ENCODE measurements at places on chromosomes 7 and 10.

- DNase-seq = peak; percentile 13
These were observed 202.1 kb downstream of the PRPF18 start for GRCh38 chr10:13788711-13789447.

DNA sequence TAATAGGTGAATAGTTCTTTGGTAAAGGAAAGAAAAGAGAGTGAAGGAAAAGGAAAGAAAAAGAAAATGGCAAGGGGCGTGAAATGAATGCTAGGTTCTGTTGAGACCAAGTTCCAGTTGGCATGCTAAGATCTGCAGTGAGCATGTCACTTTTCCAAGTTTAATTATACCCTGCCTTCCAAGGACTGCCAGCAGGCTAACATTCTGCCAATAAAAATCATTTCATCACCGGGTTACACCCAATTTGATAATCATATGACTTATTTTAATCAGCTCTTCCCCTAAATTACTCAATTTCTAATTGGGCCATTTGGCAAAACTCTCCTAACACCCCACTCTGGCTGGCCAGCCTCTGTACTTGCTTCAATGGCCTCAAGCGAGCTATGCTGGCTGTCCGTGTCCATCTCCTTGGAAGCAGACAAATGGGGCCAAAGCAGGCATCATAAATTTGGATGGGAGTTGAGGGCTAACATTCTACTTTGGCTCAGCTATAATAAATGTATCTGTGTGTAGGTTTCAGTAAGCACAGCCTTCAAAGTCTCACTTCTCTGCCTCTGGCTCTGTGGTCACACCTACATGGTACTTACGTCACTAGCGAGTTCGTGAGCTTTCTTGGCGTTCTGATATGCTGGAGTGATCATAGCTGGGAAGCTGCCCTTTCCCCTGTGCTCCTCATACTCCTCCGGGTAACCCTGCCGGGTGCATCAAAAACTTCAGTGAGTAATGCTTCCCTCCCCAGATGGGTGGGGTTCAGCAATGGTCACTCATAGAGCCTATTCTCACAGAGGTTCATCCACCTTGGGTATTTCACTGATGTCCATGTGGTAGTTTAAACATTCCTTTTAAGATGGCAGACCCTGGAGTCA, 17.3 kb downstream of the NRAP start:
- DNase-seq = no peak

DNA sequence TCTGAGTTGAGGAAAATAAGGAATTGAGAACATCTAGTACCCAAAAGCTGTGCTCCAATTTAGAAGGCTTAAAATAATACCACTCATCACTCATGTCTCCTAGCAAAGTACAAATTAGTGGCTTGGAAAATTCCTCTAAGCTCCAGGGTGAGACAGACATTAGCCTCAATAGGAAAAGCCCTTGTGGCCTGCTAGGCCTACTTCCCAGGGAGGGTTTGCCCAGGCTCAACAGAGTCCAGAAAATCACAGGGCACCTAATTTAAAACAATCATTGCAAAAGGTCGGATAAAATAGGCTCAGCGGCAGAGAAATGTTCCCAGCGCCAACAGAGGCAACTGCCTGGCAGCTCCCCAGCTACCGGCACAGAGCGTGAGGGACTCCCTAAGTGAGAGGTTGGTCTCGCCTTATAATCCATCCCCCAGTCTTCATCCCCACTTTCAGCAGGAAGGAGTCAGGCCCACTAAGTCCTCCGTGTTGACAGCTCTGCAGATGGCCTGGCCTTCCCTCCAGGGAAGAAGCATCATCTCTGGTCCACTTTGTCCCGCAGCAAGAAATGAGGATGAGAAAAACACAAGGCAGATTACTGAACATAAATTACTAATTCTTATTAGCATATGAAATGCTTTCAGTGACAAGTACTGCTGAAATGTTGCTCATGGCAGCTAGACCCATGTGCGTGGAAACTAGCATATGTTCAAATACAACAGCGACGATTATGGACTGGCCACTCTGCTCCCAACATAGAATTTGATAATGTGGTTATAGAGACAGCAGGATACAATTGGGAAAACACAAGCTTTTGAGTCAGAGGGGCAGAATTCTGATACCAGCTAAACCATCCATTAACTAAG, 1177.7 kb upstream of the AUTS2 start:
- DNase-seq = peak; percentile 35

- DNase-seq = no peak
These were observed 393 bp upstream of the DNAJC1 start for GRCh38 chr10:22003964-22004281.

DNA sequence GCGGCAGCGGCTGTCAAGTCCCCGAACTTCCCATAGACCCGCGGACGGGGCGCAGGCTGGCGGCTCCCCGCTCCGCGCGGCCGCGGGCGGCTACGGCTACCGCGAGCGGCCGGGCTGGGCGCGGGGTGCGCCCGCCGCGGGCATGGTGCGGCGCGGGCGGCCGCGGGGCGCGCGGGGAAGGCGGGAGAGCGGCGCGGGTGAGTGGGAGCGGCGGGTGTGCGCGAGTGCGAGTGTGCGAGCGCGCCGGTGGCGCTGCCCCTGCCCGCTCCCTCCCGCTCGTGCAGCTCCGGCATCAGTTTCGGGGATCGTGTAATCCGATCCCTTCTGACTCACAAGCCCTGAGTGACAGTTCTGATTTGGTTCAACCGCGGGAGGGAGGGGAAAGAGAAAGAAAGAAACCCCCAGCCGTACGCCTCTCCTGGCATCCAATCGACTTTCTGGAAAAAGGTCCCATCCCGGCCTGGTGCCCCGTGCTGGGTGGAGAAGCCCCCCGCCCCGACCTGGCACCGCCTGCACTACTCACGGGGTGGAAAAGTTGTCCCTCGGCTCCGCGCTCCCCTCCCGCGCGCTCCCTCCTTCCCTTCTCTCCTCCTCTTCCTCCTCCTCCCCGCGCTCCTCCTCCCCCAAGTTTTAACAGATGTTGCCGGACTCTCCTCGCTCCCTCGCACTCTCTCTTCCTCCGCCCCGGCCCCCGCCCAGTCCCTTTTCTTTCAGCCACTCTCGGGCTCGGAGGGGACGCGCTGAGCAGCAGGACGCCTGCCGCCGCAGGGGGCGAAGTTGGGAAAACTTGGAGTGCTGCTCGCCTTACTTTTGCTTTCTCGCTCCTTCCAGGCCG, at the start of gene GLI3:
Gene GLI3 (minus strand): TSS at position 234 of the 835 bp plus-strand sequence. CDS start 13,956 bp downstream, outside the sequence.
- DNase-seq = no peak

DNA sequence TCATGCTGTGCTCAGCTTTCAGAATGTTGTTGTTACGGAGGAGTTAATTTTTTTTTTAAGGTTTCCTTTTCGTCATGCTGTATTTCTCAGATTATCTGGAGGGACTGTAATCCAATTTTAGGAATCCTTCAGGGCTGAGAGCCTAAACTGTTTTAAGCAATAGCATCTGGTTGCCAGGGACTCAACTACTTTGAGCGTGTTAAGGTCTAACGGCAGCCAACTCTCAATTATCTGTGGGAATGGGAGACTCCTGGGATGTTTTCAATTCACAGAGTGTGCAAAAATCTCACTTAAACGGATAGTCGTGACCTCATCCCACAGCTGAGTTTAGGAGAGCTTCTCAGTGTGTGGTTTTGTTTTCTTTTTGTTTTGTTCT, 291.7 kb downstream of the AUTS2 start:
- DNase-seq = no peak

GRCh38 chr7:53470336-53470970, 435.0 kb downstream of the POM121L12 start:
- DNase-seq = no peak

DNA sequence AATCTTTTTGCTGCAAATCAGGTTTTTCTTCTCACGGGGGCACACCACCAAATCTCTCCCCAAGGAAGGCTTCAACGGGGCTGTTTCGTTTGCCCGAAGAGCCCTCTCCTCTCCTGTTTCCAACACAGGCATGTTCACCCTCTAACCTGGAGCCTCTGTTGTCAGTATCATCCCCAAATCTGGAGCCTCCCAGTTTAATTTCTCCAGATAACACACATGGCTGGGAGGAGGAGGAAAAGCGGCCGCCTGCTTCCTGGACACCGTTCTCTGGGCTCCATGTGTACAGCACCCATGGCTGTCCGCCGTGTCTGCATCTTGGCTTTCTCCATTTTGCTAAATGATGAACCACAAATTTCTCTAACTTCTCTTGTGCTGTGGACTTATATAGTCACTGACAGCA, 214.5 kb downstream of the DIP2C start:
- DNase-seq = no peak

DNA sequence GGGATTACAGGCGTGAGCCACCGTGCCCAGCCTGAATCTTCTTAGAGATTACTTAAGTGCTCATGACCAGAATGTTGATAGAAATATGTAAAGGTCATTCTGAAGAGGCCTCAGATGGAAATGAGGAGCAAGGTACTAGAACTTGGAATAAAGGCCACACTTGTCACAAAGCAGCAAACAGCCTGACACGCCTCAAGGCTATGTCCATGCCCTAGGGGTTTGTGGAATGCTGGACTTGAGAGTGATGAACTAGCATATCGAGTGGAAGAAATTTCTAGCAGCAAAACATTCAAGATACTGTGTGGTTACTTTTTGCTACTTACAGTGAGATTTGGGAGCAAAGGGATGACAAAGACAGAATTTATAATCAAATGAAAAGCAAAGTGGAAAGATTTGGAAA, 39.0 kb downstream of the ZNF438 start:
- DNase-seq = no peak

GRCh38 chr10:121578965-121579364, 19.3 kb downstream of the FGFR2 start:
- no peak for DNase-seq

DNA sequence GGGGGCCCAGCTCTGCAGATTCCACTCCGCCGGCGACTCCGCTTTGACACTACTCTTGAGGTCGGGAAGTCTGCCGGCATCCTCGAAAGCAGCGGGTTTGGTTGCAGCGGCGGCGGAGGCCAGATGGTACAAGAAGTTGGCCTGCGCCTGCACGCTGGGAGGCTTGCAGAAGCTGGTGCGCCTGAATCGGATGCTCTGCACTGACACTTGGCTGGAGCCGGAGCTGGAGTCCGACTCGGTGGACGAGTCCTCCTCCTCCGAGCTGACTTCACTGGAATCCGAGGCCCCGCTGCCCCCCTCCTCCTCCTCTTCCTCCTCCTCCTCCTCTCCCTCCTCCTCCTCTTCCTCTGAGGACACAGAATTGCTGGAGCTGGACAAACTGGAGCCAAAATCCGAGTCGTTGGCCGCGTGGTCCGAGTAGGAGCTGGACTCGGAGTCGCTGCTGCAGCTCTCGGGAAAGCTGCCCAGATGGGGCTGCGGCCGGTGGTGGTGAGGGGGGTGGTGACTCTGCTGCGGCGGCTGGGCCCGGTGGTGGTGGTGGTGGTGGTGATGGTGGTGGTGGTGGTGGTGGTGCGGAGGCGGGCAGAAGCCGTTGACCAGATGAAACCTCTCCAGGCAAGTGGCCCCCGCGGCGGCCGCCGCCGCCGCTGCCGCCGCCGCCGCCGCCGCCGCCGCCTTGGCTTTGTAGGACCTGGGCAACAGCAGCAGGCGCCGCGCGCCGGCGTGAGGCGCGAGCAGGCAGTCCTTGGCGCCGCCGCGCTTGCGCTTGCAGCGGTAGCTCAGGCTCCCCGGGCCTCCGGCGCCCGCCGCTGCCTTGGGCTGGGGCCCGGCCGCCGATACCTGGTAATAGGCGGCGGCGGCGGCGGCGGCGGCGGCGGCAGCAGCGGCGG, 9.0 kb downstream of the SKIDA1 start:
- DNase-seq = no peak

DNA sequence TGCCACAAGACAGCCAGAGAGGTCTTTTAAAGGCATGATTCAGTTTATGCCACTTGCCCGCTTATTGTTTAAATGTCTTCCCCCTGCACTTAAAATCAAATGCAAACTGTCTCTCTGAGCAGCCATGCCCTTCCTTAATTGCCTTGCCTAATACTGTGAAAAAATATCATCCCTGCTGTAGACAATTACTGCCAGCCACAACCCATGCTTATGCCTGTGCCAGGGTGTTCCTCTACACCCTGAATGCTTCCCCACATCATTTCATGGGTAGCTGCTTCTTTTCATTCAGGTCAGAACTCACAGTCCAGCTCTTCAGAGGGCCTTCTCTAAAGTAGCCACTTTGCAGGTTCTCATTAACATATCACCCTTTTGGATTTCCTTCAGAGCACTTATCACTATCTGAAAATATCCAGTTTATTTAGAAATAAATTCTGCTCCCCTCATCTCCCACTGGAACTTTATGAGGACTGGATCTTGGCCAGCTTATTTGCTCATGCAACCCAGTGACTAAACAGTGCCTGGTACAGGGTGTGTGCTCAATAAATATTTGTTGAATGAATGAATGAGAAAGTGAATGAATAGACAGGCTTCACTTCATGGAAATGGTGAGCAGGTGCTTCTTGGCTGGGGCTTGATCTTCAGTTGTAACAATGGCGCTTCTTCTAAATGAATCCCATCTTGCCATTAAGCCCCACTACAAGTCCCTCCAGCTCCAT, 162.4 kb upstream of the MDFIC start:
- no peak for DNase-seq

DNA sequence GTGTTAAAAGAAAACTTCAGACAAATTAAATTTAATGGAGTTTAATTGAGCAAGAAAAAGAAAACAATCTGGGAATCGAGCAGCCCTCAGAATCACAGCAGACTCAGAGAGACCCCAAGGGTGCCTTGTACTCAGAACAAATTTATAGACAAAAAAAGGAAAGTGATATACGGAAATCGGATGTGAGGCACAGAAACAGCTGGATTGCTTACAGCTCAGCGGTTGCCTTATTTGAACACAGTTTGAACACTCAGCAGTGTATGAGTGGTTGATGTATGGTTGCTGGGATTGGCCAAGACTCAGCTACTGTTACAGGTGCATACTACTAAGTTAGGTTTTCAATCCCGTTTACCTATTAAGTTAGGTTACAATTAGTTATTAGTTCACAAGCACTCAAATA, 103.8 kb upstream of the LYZL1 start:
- DNase-seq = no peak

DNA sequence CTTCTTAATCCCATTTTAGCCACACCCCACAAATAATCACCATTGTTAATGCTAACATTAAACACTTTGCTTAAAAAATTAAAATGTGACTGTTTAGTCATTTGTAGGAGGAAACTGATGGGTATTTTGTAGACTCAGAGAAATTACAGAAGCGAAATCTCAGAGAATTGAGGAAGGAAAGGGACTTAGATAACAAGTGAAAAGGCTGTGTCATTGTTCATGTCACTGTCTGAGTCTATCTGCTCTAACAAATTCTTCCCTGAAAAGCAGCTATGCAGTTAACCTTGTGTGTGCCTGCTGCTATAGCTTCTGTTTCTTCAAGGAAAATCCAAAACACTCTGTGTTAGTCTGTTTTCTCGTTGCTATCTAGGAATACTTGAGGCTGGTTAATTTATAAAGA, 40.9 kb upstream of the PLXDC2 start:
- no peak for DNase-seq

GRCh38 chr10:50622706-50623662, 772 bp downstream of the SGMS1 start:
- DNase-seq = peak; percentile 38

- no peak for DNase-seq
These were observed 42.1 kb downstream of the CYP26A1 start for GRCh38 chr10:93115661-93116383.

- DNase-seq = peak; percentile 72
These were observed 40.3 kb downstream of the FAM53B start for GRCh38 chr10:124703778-124704427.

Measured in amygdala (tissue), 56 donors.